ENCODE measurements at places on chromosomes 1 and 21.

- no peak for DNase-seq
These were observed 773 bp downstream of the CNST start for GRCh38 chr1:246566813-246567645.

DNA sequence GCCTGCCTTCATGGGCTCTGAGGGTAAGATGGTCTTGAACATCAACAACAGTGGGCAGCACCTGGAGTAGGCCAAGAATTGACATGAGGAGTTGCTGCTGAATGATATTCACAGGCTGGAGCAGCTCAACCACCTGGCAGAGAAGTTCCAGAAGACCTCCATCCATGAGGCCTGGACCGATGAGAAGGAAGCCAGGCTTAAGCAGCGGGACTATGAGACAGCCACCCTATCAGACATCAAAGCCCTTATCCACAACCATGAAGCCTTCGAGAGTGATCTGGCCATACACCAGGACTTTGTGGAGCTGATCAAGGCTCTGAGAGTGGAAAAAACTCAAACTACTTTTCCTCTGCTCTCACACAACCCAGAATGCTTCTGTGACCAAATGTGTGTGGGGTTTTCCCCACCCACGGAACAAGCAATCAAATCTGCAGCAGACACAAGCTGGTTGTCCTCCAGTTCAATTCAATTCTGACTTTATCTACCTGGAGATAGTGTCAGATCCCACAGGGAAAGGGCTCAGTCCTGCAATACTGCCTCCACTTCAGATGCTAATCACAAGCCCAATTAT, 12.1 kb upstream of the EPHA10 start:
- DNase-seq = no peak

GRCh38 chr1:14677292-14677971, 78.9 kb downstream of the KAZN start:
- no peak for DNase-seq

GRCh38 chr1:29875557-29876028, 639.3 kb downstream of the PTPRU start:
- DNase-seq = no peak
